ENCODE measurements at places on chromosomes 1 and 21. TPM values are rescaled to one million over a fixed set of nuclear protein-coding genes. Genes with fewer than 3 reads are reported as not detected.

Gene ZNF683
- total RNA-seq: not detected

Gene CD160
- total RNA-seq: not detected

Gene SPATA45
- not detected for total RNA-seq

Gene PSRC1
- total RNA-seq: 1.8 TPM

Gene FCER1A
- not detected for total RNA-seq

Gene FCAMR
- total RNA-seq: not detected

Gene PDPN
- total RNA-seq: 1.1 TPM

Gene KMO
- 0.33 TPM for total RNA-seq

Gene ESPN
- total RNA-seq: not detected

Gene NBPF4
- not detected for total RNA-seq

Gene RUNX3
- 0.36 TPM for total RNA-seq

Gene PLA2G2C
- not detected for total RNA-seq

Gene CD5L
- not detected for total RNA-seq

Gene FCER1G
- total RNA-seq: not detected

Gene GUCA2A
- total RNA-seq: not detected

Gene FCRLB
- 1.6 TPM for total RNA-seq

Gene SYT14
- total RNA-seq: 9.1 TPM

Gene JMJD4
- 36.7 TPM for total RNA-seq

Gene DPH5
- total RNA-seq: 22.4 TPM

Gene SEC16B
- total RNA-seq: 2.5 TPM

Gene VHLL
- total RNA-seq: 0.92 TPM

Gene KIRREL1
- 244 TPM for total RNA-seq

Gene DHRS3
- total RNA-seq: 9.6 TPM

Gene CACNA1S
- not detected for total RNA-seq

Gene ATP1B1
- 9.2 TPM for total RNA-seq

Gene BEND5
- 0.59 TPM for total RNA-seq

Gene CELA3B
- total RNA-seq: not detected

Gene LRRC71
- total RNA-seq: not detected

Gene BGLAP
- total RNA-seq: 0.50 TPM

Gene FTCD
- total RNA-seq: 0.65 TPM

Gene GJC2
- total RNA-seq: 5.1 TPM

Gene LAMTOR5
- total RNA-seq: 55.6 TPM

Gene TINAGL1
- 442 TPM for total RNA-seq

Gene FMO3
- 0.43 TPM for total RNA-seq

All from smooth muscle cell of the pulmonary artery (primary cell).